Aorta (tissue), 5 donors: ENCODE measurements at places on chromosomes 5 and 9. TPM values are rescaled to one million over a fixed set of nuclear protein-coding genes. Genes with fewer than 3 reads are reported as not detected.

GRCh38 chr9:5195463-5195862 lies 10.0 kb upstream of the INSL6 start:
- H3K4me1 ChIP-seq: no peaks in the 10 kb centered on the region
- no peak overlapping the region for H3K4me3 ChIP-seq
- H3K36me3 ChIP-seq: no peaks in the 10 kb centered on the region
- DNase-seq: no peak

DNA sequence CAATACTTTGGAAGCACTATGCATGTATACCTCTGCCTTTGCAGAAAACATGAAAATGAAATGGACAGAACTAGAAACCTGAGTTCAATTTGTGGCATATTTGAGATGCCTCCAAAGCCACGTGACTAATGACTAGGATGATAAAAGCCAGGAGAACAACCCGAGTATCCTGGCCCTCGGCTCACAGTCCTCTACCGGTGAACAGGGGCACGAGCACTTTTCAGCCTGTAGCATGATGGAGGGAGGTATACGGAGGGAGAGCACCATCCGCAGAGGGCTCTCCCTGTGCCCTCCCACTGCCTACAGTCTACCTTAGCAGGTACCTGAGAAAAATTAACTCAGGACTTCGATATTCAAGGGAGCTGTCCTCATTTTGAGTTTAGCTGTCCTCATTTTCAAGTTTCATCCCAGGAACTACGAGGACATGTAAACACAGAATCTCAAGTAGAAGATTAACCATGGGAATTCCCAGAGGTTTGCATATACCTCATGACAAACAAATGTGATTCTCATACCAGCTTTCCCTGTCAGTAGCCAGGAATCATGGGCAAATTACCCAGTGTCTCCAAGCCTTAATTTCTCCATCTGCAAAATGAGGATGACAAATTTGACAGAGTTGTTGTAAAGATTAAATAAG lies 249.3 kb downstream of the DNAH5 start:
- H3K4me1 ChIP-seq: no peaks in the 10 kb centered on the region
- no peak for DNase-seq
- H3K27ac ChIP-seq: no peak overlapping the region
- H3K36me3 ChIP-seq: no peaks in the 10 kb centered on the region
- H3K4me3 ChIP-seq: no peak overlapping the region
- H3K27me3 ChIP-seq: no peaks in the 10 kb centered on the region

DNA sequence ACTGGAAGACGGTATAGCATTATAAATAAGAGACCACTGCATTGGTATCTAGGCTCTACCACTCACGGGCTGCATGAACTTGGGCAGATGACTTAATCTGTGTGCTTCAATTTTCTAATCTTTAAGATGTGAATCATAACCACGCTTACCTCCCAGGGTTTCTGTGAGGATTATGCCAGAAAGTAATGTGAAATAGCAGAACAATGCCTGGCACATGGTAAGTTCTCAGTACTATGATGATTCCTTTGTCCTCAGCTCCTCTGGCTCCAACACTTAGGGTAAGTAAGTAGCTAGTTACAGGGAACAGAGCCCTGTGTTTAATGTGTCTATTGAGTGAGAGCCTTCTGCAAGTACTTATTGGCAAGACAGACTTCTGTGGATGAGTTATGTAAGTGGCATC lies 31.1 kb downstream of the POU4F3 start:
- no peaks in the 10 kb centered on the region for H3K36me3 ChIP-seq
- no peaks in the 10 kb centered on the region for H3K27me3 ChIP-seq
- no peaks in the 10 kb centered on the region for H3K4me1 ChIP-seq
- H3K27ac ChIP-seq: no peak overlapping the region

- no peaks in the 10 kb centered on the region for H3K27me3 ChIP-seq
- no peak for DNase-seq
- H3K4me1 ChIP-seq: no peaks in the 10 kb centered on the region
Observed at GRCh38 chr5:151094852-151095245, 14.0 kb upstream of the TNIP1 start.

- no peaks in the 10 kb centered on the region for H3K4me1 ChIP-seq
- no peak overlapping the region for H3K4me3 ChIP-seq
- no peak overlapping the region for H3K27ac ChIP-seq
- no peak for DNase-seq
Observed at GRCh38 chr5:85602843-85603242, 1014.9 kb upstream of the COX7C start.

- no peaks in the 10 kb centered on the region for H3K36me3 ChIP-seq
- H3K4me3 ChIP-seq: no peak overlapping the region
- no peak for DNase-seq
- no peaks in the 10 kb centered on the region for H3K4me1 ChIP-seq
- no peak overlapping the region for H3K27ac ChIP-seq
- no peaks in the 10 kb centered on the region for H3K27me3 ChIP-seq
Observed at GRCh38 chr9:31078175-31078574, 1306.3 kb upstream of the ACO1 start.

DNA sequence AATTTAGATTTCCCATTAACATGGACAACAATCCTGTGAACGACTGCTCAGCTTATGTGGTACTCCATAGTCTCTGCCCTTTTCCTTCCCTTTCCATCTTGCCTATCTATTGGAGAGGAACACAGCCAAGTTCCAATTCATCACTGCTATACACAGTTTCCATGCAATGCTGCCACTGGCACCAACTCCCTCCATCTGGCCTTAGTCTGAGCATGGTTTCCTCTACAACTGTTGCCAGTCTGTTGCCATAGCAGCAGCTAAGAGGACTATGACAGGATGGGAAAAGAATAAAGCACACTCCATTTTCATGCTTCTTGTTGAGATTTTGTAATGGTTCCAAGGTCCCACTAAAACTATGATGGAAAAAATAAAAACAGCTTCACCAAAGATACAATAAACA lies 189.0 kb downstream of the HCN1 start:
- H3K36me3 ChIP-seq: no peaks in the 10 kb centered on the region
- no peak overlapping the region for H3K4me3 ChIP-seq
- no peaks in the 10 kb centered on the region for H3K4me1 ChIP-seq
- H3K27me3 ChIP-seq: no peaks in the 10 kb centered on the region

DNA sequence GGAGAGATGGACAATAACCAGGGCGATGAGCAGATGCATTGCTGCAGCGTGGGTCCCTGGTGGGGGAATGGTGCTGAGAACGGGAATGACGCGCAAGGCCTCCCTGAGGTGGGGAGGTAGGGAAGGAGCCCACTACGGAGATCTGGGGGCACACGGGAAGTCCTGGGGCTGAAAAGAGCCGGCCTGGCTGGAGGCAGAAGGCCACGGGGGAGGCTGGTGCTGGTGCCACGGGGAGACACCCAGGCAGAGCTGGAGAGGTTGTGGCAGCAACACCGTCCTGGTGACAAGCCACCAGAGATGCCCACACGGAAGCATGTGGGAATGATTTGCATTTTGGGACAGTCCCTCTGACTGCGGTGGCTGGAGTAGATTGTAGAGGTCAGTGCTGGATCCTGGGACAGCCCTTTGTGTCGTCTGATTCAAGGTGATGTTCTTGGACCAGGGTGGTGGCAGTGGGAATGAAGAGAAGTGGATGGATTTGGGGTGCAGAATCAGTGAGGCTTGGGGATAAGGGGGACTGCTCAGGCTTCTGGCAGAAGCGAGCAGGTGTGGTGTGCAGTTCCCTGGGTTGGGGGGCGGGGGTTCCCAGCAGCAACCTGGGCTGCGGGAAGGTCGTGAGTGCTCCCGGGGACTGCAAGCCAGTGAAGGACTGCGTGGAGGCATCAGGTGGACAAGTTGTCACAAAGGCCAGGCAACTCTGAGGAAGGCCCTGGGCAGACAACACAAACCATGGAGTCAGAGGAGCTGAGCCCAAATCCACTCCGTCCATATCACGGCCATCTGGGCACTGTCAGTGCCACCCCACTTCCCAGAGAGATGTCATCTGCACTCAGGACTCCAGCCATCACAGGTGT lies 25.2 kb upstream of the CNOT6 start:
- H3K4me1 ChIP-seq: no peaks in the 10 kb centered on the region
- no peak overlapping the region for H3K27ac ChIP-seq
- no peaks in the 10 kb centered on the region for H3K36me3 ChIP-seq

- H3K27me3 ChIP-seq: no peaks in the 10 kb centered on the region
- peaks cover 3% of the 10 kb centered on the region for H3K4me1 ChIP-seq
- H3K4me3 ChIP-seq: no peak overlapping the region
- no peaks in the 10 kb centered on the region for H3K36me3 ChIP-seq
- no peak overlapping the region for H3K27ac ChIP-seq
Observed at GRCh38 chr5:72042097-72042496, 65.2 kb upstream of the MAP1B start.

- DNase-seq: no peak
- H3K4me3 ChIP-seq: no peak overlapping the region
- H3K27me3 ChIP-seq: no peaks in the 10 kb centered on the region
- H3K36me3 ChIP-seq: no peaks in the 10 kb centered on the region
Observed at GRCh38 chr5:93407454-93407853, 173.6 kb downstream of the NR2F1-AS1 start.

DNA sequence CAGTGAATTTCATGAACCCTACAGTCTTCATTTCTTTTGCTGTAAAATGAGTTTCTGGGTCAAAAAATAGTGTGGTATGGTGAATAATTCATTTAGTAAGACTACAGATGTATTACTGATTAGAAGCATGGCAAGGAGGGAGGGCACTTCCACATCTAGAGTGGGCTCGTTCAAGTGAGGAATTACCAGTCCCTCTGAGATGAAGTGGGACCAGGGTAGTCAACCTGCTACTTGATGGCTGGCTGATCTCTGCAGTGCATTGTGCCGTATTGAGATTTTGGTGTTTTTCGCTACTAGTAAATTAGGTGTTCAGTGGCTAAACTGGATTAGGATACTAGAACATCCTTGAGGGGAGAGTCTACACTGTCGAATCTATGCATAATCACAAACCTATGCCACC lies 10.8 kb downstream of the CDC37L1 start:
- no peaks in the 10 kb centered on the region for H3K36me3 ChIP-seq
- no peak overlapping the region for H3K4me3 ChIP-seq
- no peak overlapping the region for H3K27ac ChIP-seq
- no peak for DNase-seq

- no peak overlapping the region for H3K27ac ChIP-seq
- H3K4me1 ChIP-seq: no peaks in the 10 kb centered on the region
- no peaks in the 10 kb centered on the region for H3K27me3 ChIP-seq
Observed at GRCh38 chr9:98488571-98489312, 220.0 kb downstream of the GABBR2 start.

GRCh38 chr5:26791021-26791420 lies 247.4 kb downstream of the CDH9 start:
- H3K36me3 ChIP-seq: no peaks in the 10 kb centered on the region
- no peak overlapping the region for H3K4me3 ChIP-seq
- no peaks in the 10 kb centered on the region for H3K27me3 ChIP-seq
- H3K27ac ChIP-seq: no peak overlapping the region
- H3K4me1 ChIP-seq: no peaks in the 10 kb centered on the region

DNA sequence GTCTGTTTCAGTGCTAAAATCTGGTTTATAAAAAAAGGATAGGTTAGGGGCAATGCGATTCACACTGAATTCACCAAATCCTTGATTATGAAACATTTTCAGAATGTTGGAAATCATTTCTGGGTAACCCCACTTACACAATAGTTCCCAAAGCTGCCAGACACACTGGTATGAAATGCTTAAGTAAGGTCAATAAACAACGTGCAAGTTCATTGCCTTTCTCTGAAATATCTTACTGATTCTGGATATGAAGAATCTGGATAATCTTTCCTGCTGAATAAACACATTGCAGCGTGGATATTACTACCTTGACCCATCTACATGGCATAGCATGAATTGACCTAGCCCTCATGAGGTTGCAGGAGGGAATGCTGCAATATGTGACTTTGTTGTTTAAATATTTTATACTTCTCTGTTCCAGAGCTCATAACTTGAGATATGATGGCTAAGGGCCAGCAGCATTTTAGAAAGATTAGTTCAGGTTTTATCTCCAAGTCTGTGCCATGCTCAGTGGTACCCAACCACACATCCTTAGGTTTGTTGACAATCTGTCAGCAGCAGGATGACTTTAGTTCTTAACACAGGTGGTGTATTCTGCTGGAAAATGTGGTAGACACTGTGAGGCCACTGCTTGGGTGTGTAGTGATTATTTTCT lies 121.0 kb downstream of the NREP start:
- no peaks in the 10 kb centered on the region for H3K36me3 ChIP-seq
- H3K4me3 ChIP-seq: no peak overlapping the region
- H3K27ac ChIP-seq: no peak overlapping the region
- no peak for DNase-seq

GRCh38 chr5:166430491-166431319 lies 1860.7 kb upstream of the WWC1 start:
- H3K36me3 ChIP-seq: no peaks in the 10 kb centered on the region
- no peaks in the 10 kb centered on the region for H3K27me3 ChIP-seq
- H3K27ac ChIP-seq: no peak overlapping the region

DNA sequence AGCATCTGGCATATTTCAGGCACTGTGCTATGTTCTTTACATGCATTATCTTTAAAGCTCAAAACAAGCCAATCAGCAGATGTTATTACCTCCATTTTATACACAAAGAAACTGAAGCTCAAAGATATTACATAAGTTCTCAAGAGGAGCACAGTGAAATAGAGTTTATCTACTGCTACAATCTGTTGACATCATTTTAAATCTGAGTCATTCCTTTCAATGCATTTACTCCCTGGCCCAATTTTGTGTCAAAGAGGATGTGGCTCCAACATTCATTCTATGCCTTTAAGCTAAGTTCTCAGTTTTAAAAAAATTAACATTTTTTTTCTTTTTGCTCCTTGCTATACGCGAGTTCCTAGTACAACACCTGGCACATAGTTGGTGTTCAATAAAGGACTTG lies 486.3 kb upstream of the ZNF462 start:
- no peaks in the 10 kb centered on the region for H3K4me1 ChIP-seq
- H3K36me3 ChIP-seq: no peaks in the 10 kb centered on the region
- no peaks in the 10 kb centered on the region for H3K27me3 ChIP-seq
- H3K4me3 ChIP-seq: no peak overlapping the region

GRCh38 chr5:37823433-37824152 lies 16.2 kb downstream of the GDNF start:
- no peak overlapping the region for H3K4me3 ChIP-seq
- no peaks in the 10 kb centered on the region for H3K4me1 ChIP-seq
- DNase-seq: no peak
- peaks cover 2% of the 10 kb centered on the region for H3K27me3 ChIP-seq
- H3K36me3 ChIP-seq: no peaks in the 10 kb centered on the region
- no peak overlapping the region for H3K27ac ChIP-seq

- DNase-seq: peak; percentile 75
- peak overlapping the region; percentile 95 for H3K4me3 ChIP-seq
- peaks cover 3% of the 10 kb centered on the region for H3K4me1 ChIP-seq
- H3K36me3 ChIP-seq: no peaks in the 10 kb centered on the region
- no peaks in the 10 kb centered on the region for H3K27me3 ChIP-seq
Observed at GRCh38 chr9:2015581-2016407, 647 bp downstream of the SMARCA2 start.

- no peak overlapping the region for H3K4me3 ChIP-seq
- H3K36me3 ChIP-seq: no peaks in the 10 kb centered on the region
- no peaks in the 10 kb centered on the region for H3K27me3 ChIP-seq
- no peaks in the 10 kb centered on the region for H3K4me1 ChIP-seq
- no peak for DNase-seq
- H3K27ac ChIP-seq: no peak overlapping the region
Observed at GRCh38 chr9:32293091-32293490, 91.4 kb upstream of the ACO1 start.

The PRUNE2 gene
- total RNA-seq: 558 TPM

The TMEM161B gene
- 18.8 TPM for total RNA-seq

The CTNND2 gene
- total RNA-seq: 0.29 TPM

The ARID3C gene
- not detected for total RNA-seq

The SHC3 gene
- total RNA-seq: 6.9 TPM

The TMEM215 gene
- not detected for total RNA-seq

The NR5A1 gene
- total RNA-seq: not detected

The ZNF366 gene
- 5.8 TPM for total RNA-seq

The PCDHGA11 gene
- total RNA-seq: 9.2 TPM
